Left renal pelvis (tissue), 4 donors: ENCODE measurements at places on chromosomes 6 and 20.

DNA sequence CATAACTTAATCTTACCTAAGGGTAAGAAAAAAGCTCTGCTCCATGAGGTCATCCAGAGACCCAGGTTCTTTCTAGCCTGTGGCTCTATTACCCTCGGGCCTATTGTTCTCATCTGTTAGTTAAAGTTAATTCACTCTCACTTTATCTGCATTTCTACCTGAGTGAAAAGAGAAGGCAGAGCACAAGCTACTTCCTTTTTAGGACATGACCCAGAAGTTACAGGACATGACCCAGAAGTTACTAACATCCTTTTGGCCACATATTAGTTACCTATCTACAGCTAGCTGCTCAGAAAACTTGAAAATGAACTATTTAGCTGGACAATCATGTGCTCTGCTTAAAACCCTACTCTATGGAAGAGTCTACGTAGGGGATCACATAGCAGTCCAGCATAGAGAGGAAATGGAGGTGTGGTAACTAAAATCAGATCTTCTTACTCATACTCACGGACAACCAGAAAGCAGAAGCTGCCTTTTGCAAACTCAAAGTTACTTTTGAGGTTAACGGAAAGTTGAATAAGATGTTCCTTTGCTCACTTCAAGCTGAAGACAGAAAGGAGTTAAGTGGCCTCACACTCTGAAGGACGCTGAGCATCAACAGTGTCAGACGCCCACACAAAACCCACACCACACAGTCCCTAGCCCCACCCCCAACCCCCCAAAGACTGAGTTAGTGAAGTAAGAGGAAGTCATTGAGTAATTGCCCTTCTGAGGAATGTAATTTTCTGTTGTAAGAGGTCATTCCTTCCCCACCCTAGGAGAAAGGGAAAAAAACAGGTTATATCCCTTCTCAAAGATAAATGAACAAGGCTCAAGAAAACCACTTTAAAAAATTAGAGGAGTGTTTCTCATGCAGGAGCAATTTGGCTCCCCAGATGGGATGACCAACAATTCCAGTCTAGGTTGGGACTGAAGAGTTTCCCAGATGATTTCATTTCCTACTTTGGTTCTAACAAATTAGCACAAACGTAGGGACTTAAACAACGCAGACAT is 45.9 kb upstream of the TAB2 start:
- DNase-seq: no peak

- no peak for DNase-seq
These were observed 17.5 kb upstream of the ZNF831 start for GRCh38 chr20:59145924-59146779.

- DNase-seq: no peak
These were observed 83.0 kb downstream of the PHF20 start for GRCh38 chr20:35854713-35855348.

DNA sequence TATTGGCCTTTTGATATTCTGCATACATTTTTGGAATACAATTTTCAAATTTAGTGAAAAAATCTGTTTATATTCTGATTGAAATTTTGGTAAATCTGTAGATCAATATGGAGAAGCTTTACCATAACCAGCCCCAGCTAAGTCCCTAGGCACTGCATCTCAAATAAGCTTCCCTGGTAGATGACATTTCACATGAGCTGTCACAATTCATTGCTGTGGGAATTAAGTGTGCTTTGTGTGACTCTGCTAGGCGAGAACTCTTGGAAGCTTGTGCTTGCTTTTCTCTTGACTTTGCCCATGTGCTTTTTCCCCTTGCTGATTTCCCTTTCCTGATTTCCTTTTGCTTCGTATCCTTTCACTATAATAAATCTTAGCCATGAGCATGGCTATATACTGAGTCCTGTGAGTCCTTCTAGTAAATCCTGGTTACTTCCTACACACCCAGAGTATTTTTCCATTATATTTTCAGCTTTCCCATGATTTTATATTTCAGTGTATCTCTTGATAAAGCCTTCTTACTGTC is 166.5 kb upstream of the MMS22L start:
- DNase-seq: no peak

DNA sequence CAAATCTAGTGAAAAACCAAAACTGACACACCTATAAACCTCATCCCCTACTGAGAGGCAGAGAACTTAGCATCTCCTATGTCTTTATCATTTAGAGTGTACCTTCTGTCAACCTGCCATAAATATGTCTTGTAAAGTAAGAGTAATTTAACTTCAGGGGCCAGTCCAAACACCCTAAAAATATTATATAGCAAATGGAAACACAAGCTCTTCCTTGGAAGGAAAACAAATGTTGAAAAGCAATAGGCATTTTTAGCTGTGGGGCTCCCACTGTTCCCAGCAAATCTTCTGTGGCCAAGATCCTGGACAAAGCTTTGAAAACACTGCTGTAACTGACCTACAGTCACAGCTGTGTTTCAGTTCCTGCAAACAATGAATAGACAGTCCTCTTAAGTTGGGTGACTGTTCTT is 140.0 kb upstream of the RNF217 start:
- no peak for DNase-seq

GRCh38 chr6:167848783-167849182 is 22.1 kb downstream of the AFDN start:
- no peak for DNase-seq

DNA sequence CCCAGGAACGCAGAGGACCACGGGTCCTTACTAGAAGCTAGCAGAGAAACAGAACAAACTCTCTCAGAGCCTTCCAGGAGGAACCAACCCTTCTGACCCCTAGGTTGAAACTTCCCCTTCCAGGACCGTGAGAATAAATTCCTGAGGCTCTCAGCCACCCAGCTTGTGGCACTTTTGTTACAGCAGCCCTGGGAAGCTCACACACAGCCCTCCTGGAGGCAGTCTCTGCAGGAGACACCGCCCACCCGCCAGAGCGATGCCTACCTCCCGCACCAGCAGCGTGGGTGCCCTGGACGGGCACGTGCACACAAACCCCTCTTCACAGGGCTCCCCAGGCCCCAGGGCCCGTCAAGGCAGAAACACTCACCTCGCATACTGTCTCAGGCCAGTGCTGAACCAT is 4.2 kb downstream of the RNASET2 start:
- no peak for DNase-seq

GRCh38 chr6:142906945-142907470 is 38.0 kb downstream of the HIVEP2 start:
- no peak for DNase-seq

GRCh38 chr6:1894954-1895353 is 285.2 kb downstream of the FOXC1 start:
- DNase-seq: no peak

DNA sequence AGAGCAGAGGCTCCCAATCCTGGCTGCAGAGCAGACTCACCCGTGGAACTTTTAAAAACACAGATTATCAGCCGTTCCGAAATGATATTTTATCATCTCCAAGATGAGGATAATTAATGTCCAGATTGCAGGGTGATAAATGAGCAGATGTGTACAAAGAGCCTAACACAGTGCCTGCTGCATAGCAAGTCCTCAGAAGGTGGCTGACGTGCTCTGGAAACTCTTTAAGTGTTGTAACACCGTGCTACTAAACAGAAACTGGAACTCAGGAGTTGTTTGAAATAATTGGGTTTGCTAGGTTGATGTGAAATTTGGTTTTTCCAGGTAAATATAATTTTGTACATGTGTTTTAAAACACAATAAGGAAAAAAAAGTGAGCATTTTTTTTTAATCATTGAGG is 118.0 kb downstream of the ARMC2 start:
- DNase-seq: no peak

DNA sequence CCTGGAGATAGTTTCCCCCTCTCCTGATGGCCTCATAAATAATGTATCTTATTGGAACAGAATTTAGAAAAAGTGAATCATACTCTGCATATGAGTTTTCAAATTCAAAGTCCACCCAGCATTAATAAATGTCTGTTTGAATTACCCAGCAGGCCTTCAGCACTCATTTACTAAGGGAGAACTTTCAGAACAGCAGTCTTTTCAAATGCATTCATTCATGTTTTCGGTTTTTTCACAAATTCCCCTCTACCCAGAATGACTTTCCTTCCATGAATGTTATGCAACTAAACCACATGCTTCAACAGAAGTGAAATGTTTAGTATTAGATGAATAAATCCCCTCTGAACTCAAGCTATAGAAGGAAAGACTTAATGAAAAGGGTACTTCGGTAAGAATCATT is 92.4 kb downstream of the RTN4IP1 start:
- no peak for DNase-seq

- no peak for DNase-seq
These were observed 206.7 kb downstream of the CENPW start for GRCh38 chr6:126546541-126547120.

- no peak for DNase-seq
These were observed 5.7 kb downstream of the EBF4 start for GRCh38 chr20:2698186-2698817.

DNA sequence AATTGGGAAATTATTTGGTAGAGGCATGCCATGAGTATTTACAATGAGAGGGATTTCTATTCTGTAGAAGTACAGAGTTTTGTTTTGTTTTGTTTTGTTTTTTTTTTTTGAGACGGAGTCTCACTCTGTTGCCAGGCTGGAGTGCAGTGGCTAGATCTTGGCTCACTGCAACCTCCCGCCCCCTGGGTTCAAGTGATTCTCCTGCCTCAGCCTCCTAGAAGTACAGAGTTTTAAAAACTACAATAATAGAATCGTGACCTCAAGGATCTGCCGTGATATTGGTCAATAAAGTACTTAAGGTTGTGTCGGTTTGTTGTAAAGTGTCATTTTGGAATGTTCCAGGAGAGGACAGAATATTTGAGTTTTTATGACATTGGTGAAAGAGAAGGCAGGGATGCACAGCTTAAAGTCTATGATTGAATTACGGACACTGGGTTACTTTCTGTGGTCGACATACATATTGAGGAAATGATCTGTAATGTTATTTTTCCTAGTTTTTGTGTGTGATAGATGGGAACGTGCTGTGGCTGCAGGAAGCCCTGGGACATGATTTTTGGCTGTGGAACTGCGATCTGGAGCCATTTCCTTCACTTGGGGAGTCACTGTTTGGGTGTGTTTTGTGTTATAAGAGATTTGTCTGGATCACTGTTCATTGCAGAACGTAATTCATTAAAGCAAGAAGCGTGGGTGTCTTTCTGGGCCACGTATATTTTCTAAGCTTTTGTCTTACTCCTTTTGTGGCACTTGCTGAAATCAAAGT is 59.6 kb downstream of the TIAM2 start:
- DNase-seq: no peak

- no peak for DNase-seq
These were observed 40.9 kb downstream of the VSTM2L start for GRCh38 chr20:37943501-37944455.

DNA sequence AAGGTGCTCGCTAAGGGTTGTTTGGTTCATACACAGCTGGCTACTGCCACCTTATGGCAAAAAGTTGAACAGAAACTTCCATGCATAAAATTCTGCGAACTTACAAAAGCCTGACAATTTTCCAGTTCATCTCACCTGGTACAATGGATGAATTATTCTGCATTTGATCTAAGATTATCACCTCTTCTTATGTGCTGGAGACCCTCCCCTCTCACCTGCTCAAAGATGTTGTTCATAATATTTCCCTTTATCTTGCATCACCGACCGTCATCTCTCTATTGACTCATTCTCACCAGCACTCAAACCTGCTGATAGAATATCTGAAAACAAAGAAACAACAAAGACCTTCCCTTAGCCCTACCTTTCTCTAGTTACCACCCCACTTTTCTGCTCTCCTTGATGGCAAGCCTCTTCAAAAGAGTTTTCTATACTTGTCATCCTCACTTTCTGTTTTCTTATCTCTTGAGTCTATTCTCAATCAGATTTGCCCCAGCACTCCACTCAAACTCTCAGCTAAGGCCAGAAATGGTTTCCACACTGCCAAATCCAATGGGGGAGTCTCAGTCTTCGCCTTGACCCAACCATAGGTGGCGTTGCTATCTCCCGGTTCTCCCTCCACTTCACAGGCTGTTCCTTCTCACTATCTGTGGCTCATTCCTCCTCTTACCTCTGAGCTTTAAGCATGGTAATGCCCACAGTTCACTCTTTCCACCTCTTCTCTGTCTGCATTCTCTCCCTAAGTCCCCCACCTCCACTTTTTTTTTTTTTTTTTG is 25.8 kb downstream of the SNRNP48 start:
- DNase-seq: peak; percentile 31

GRCh38 chr6:73586416-73586974 is 65.7 kb upstream of the EEF1A1 start:
- DNase-seq: no peak

GRCh38 chr20:58071991-58072390 is 156.5 kb downstream of the ANKRD60 start:
- DNase-seq: no peak

GRCh38 chr6:155162682-155163081 is 101.1 kb upstream of the CLDN20 start:
- DNase-seq: no peak

DNA sequence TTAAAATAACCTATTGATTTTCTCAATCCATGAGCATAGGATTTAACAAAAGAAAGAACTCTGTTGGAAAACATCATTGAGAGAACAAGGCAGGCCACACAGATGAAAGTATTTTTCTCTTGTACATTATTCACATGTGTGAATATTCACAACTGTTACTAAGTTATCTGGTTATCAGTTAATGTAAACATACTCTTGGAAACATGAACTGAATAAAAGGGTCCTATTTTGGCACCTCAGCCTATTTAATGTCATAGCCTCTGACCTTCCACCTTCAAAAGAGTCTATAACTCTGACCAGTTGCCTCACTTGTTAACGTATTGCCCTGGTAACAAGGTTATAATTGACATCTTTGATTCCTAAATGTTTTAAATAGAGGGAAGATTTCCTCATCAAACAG is 8.1 kb downstream of the SYCP2 start:
- no peak for DNase-seq

DNA sequence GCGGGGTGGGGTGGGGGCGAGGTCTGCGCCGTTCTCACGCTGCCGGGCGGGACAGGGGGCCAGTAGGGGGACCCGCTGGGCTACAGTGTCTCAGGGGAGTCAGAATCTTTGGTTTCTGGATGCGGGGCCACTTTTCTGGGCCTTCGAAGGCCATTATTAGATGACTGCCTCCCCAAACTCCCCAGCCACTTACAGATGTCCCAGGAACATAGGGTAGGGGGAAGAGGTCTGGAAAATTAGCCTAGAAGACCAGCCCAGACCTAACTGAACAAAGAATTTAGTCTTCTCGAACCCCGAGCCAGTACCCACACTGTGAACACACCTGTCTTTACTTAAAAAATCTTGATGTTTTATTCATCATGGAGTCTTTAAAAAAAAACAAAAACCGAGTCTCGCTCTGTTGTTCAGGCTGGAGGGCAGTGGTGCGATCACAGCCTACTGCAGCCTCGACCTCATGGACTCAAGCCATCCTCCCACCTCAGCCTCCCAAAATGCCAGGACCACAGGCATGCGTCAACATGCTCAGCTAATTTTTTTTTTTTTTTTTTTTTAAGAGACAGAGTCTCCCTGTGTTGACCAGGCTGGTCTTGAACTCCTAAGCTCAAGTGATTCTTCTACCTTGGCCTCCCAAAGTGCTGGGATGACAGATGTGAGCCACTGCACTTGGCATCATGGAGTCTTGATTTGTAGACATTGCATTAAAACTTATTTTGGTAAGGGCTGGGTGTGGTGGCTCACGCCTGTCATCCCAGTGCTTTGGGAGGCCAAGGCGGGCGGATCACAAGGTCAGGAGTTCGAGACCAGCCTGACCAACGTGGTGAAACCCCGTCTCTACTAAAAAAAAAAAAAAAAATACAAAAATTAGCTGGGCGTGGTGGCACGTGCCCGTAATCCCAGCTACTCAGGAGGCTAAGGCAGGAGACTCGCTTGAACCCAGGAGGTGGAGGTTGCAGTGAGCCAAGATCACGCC is 3.3 kb upstream of the SLC29A1 start:
- no peak for DNase-seq
